ENCODE measurements at places on chromosomes 7 and 10.

DNA sequence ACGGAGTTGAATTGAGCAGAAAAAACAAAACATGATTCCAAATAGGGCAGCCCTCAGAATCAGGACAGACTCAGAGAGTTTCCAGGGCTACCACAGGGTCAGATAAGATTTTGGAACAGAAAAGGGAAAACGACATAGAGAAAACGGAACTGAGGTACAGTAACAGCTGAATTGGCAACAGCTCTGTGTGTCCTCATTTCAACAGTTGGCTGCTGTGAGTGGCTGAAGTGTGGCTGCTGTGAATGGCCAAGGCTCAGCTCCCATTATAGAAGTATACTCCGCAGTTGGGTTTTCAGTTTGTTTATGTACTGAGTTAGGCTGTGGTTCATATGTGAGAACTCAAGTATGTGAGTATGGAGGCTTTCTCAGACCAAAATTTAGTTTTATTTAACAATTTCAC lies 32.0 kb downstream of the ANTXRL start:
- no peak for DNase-seq

DNA sequence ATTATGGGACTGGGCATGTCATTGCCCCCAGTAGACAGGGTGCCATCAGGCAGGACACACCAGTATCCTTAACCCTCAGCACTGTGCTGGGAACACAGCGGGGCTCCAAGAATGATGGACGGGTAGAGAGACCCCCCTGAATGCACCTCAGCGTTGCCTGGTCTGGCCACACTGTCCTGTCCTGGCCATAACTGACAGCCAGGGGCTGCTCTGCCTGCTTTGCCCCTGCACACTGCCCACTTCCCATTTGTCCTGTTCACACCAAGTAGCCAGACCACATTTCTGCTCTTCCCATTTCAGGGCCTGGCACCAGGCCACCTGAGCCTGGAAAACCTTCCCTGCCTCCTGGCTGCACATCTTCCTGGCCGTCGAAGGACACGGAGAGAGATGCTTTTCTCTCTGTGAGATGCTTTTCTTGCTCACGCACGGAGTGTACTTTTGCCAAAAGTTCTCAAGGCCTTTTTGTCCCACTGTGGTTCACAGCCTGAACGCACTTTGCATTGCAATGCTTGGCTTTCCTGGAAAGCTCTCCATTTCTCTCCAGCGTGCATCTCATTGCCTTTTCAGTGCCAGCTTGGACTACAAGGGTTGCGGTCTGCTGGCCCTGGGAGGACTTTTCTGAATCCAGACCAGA lies 131.0 kb upstream of the EEPD1 start:
- no peak for DNase-seq

- DNase-seq: no peak
Observed at GRCh38 chr7:87058744-87059524, 520 bp downstream of the ELAPOR2 start.

DNA sequence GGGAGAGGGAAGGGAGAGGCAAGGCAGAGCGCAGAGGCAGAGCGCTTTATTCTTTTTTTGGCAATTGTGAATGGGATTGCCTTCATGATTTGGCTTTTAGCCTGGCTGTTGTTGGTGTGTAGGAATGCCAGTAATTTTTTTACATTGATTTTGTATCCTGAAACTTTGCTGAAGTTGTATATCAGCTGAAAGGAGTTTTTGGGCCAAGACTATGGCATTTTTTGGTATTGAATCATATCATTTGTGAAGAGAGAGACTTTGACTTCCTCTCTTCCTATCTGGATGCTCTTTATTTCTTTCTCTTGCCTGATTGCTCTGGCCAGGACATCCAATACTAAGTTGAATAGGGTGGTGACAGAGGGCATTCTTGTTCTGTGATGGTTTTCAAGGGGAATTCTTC lies 291.3 kb downstream of the REEP3 start:
- DNase-seq: no peak

DNA sequence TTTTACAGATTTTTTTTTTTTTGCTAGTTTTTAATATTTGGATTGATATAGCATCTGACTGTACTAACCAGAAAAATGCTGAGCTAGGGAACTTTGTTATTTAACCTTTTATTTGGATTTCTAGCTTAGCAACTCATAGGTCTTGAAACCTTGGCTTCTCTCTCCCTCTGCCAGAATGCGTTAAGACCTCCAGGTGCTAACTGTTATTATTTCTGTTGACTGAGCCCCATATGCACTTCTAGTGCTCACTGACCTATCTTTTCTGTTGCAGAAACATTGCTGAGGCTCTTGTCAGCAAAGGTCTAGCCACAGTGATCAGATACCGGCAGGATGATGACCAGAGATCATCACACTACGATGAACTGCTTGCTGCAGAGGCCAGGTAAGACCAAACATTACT lies 143.6 kb downstream of the LRRC4 start:
- DNase-seq: no peak

DNA sequence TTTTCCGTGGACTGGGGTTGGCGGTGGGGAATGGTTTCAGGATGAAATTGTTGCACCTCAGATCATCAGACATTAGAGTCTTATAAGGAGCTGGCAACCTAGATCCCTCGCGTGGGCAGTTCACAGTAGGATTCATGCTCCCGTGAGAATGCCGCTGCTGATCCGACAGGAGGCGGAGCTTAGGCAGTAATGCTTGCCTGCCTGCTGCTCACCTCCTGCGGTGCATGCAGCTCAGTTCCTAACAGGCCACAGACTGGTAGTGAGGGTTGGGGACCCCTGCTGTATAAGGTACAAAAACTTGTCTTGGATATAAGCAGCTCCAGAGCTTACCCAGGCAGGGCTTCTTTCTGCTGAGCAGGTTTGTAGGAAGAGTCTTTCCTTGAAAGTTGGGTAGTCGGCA lies 53.9 kb downstream of the SHH start:
- DNase-seq: no peak

GRCh38 chr10:10942441-10942840 lies 75.2 kb upstream of the CELF2 start:
- DNase-seq: no peak

GRCh38 chr10:78361031-78361430 lies 327.4 kb downstream of the RPS24 start:
- no peak for DNase-seq

DNA sequence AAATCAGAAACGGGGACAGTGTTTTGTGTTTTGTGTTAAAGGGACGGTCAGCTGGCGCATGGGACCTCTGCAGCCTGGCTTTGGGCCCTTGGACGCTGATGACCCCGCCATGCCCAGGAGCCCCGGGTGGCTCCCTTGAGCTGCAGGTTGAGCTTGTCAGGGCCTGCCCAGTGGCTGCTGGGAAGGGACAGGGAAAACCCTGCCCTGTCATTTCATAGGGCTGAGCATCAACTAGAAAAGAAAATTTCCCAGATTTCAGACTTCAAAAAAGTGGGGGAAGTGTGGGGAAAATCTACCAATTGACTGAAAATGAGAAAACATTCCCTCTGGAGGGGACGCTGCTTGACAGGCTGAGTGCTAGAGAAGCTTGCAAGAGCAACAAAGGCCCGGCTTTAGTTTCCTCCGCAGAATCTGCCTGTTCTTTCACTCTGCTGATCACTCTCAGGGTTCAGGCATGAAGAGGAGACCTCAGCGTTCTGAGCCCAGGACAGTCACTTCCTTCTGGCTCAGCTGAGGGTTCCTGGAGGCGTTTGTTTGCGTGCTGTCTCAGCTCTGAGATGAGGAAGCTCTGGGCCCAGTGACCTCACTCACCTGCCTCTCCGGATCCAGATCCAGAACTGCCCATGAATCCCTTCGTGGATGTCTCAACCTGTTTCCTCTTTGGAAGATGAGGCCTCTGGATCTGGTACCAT lies 18.6 kb upstream of the DNAJB6 start:
- DNase-seq: no peak

Measured in activated T-cell treated with anti-CD3 and anti-CD28 coated beads for 24 hours (primary cell).